ENCODE measurements at places on chromosomes 11 and 22.

DNA sequence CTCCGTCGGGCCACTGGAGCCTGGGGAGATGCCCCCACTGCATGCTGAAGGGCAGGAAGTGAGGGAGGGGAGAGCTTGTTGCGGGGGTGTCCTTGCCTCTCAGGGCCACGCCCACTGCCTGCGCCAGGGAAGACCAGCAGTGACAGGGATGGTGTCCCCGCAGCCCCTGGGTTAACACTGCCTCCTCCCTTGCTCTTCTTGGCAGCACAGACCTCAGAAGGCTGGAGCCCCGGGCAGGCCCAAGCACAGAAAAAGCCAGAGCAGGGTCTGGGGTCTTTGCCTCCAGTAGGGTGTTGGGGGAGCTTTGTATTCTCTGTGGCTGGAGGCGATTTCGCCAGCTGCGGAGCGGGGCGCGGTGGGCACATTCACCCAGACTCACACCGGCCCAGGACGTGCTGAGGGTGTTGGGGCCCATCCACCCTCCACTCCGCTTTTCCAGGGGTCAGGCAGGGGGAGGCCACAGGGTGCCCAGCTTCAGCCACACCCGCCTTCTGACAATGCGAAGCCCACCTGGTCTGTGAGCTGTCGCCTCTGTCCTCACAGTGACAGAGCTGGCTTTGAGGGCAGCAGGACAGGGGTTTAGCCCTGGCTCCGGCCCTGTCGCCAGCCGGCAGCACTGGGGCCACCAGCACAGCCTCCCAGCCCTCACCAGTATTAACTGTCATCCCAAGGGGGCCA lies 83.7 kb downstream of the CDKN1C start:
- no peak for DNase-seq

- DNase-seq, result no peak
These were observed 29.8 kb upstream of the TTLL12 start for GRCh38 chr22:43216738-43217137.

GRCh38 chr11:17810041-17810440 lies 75.5 kb downstream of the KCNC1 start:
- no peak for DNase-seq

- no peak for DNase-seq
These were observed 67.7 kb downstream of the TBC1D22A start for GRCh38 chr22:46829941-46830715.

DNA sequence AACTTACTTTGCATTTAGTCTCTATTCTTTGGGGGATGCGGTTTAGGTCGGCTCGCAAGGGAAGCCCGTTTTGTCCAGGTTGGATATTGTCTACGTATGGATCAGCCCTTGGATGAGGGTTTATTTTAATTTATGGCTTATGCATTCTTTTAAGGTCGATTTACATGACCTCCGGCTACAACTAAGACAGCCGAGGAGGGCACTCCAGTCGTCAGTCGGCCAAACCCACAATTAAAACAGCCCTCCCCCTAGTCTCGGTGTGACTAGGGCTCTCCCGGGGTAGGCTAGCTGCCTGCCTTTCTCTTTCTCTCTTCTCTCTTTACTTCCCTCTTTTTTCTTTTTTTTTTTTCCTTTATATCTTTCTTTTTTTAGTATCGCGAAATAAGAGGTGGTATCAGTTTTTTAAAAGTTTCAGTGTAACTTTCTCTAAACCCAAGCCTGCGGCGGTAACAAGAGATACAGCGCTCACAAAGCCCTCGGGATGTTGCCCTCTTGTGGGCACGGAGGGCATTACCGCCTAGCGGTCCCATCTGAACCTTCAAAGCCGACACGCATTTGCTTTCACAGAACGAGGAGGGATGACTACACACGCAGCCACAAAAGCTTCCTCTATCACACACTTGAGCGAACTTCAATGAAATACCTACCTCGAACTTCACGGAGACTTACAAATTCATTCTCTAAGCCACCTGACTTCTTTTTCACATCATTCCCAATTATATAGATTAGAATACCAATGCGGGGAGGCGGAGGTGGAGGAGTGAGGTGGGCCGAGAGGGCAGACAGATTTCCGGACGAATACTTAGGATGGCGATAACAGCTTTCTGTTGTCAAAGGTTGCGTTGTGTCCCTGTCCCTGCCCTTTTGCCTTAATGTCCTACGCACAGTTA lies 132.3 kb upstream of the C11orf58 start:
- DNase-seq, result peak; percentile 48

DNA sequence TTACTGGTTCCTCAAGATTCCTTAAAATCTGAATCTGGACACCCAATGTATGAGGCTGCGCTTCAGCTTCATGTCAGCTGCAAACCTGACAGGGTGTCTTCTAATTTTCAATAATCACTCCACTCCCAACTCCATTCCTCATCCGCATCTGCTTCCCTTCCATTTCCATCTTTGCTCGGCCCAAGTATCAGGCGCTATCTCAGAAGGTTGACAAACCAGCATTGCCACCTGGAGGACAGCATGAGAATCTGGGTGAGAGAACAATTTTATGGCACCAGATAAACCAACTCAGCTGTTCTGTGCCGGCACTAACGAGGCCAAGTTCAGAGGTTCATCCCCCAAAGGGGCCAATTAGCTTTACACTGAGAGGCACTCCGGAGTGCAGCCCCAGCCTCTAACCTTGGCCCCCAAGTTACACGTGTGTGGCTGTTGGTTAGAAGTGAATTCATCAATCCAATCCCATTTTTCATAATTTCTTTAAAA lies 79.1 kb upstream of the LMO2 start:
- no peak for DNase-seq

DNA sequence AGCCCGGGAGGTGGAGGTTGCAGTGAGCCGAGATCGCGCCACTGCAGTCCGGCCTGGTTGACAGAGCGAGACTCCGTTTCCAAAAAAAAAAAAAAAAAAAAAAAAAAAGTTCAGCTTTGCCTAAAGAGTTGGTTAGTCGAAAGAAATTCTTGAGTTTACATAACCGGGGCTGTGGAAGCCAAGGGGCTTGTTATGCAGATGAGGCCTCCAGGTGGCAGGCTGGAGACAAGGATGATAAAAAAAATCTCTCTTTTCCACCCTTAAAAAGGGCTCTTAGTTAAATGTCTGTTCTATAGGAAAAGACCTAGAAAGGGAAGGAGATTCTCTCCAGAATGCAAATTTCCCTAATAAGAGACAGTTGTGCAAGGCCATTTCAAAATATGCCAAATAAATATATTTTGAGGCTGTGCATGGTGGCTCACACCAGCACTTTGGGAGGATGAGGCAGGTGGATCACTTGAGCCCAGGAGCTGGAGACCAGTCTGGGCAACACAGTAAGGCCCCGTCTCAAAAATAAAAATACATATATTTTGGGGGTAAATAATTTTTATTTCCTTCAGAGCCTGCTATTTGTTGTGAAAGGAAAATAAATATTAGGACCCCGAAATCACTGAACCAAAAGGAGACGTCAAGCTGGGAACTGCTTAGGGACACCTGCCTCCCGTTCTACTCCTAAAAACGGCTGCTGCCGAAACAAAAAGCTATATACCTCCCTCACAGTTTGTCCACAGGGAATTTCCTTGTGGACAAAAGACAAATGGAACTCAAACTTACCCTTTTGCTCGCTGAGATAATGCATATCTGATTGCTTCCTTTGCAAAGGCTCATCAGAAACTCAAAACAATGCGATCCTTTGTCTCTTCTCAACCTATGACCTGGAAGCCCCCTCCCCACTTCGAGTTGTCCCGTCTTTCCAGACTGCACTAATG lies 2.4 kb upstream of the IFITM2 start:
- peak; percentile 37 for DNase-seq

GRCh38 chr11:122022646-122023045 lies 93.4 kb downstream of the BLID start:
- DNase-seq, result no peak

- DNase-seq, result no peak
These were observed at the start of gene SCGB2A2 for GRCh38 chr11:62269654-62270278. TSS of gene SCGB2A2 (plus strand) at chr11:62270158. CDS start at chr11:62270217, 59 bp downstream.

- DNase-seq, result no peak
These were observed 12.5 kb upstream of the TP53I11 start for GRCh38 chr11:44963136-44963535.

DNA sequence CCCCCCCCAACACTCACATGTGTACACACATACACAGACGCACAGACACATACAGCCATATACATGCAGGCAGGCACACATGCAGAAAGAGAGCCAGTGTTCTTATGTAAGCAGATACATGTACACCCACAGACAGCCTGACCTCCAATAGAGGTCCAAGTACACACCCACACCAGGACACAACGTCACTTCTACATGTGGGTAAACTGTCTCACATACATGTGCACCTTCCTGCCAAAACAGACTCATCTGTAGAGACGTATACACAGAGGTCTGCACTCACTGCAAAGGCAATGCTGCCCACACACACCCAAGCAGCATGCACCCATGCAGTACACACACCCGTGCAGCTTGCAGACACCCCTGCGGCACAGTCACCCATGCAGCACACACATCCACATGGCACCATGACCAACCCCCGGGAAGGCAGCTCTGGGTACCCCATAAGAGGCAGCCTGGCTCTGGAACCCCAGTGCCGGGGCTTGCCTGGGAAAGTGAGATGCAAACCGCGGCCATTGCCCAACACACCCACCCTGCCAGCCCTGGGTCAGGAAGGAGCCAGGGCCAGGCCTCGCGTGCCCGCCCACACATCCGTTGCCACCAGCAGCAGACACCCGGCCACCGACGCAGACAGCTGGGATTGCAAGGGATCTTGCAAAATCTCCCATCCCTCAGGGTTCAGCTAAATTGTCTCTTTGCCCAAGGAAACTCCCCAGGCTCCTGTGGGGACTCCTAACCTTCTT lies 10.1 kb downstream of the CASTOR1 start:
- DNase-seq, result no peak

DNA sequence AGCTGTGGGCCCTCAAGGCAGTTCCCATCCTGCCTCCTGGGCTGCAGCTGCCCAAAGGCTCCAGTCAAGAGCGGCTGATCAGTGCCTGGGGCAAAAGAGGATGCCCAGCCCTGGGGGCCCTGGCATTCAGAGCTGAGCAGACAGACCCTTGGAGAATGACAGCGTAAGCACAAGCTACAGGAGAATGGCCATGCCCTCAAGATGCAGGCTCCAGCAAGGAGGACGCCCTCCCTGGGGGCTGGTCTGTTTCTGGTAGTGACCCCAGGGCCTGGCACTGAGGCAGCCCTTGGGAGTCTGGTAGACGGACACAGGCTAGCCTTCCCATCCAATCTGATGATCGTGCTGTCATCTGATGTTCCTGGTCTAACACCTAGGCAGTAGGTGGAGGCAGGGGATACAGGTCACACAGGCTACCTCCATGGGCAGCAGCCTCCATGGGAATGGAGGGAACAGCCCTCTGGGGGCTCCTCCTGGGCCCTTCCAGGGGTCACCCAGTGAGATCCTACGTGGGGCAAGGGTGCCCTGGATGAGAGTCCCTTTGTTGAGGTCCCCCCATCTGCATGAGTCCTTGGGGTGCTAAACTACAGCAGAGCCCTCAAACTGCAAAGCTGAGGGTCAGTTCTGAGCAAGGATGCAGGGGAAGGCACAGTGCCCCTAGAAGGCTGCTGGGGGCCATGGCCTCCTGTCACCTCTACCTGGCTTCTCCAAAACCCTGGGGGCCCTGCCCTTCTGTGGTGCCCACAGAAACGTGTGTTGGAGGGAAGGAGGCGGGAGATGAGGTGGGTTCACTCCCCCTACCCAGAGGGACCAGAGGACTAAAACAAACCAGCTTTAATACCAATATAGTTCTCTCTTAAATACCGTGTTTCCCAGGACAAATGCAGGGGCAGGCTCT lies 10.2 kb upstream of the SF1 start:
- DNase-seq, result no peak

- no peak for DNase-seq
These were observed 36.2 kb downstream of the DLG2 start for GRCh38 chr11:85590848-85591483.

DNA sequence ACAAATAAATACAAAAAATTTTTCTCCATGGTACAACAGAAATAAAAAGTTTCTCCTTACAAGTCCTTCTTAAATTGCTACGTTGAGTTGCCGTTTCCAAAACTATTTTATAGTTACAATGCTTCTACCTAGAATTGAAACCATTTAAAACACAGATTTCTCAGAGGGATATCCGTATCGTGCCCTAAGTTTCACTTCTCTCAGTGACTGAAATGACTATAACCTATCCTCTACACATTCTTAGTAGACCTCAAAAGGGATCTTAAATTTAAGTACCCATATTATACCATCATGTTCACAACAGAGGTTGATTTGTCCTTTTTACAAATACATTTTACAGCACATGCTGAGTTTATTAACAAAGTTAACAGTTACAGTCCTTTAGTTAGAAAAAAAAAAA lies 44.1 kb downstream of the USP28 start:
- no peak for DNase-seq

DNA sequence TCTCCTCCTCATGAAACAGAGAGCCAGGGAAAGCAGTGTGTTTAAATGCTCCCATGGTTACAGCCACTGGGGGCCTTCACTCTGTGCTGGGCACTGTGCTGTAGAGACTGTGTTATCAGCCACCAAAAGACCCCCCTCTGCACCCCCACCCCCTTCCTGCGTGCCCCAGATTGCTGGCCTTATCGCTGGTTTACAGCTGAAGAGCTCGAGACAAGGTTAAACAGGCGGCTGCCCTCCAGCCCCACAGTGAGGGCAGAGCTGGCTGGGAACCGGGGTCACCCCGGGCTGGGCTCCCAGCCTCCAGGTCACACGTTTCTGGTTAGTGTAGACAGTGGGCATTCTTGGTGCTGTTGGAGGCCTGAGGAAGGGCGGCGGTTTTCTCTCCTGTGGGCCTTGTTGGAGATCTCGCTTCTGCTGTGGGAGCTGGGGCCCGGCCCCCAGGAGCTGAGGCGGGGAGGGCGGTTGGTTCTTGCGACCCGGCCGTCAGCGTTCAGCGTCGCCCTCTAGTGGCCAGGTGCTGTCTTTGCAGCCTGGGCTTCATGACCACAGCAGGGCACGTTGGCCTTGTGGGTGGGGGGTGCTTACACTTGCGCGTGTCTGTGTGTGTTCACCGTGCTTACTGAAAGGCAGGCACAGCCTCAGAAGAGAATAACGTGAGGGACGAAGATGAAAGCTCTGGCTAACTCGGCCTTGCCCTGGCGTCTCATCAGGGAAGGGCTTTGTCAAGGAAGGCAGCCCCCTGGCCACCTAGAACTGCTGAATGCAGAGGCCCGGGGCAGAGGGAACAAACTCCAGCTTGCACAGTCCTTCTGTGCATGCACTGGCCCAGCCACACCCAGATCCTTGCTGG lies 40.8 kb downstream of the TBC1D22A start:
- DNase-seq, result peak; percentile 67

All from T-helper 1 cell (primary cell).